ENCODE measurements at places on chromosomes 3 and 15.

- DNase-seq = no peak
Measured at GRCh38 chr15:37221671-37222145, 121.4 kb upstream of the MEIS2 start.

GRCh38 chr3:129383292-129383860 lies 45.1 kb downstream of the EFCAB12 start:
- peak; percentile 30 for DNase-seq

GRCh38 chr3:49012441-49013017 lies 5.3 kb downstream of the WDR6 start:
- DNase-seq = no peak

DNA sequence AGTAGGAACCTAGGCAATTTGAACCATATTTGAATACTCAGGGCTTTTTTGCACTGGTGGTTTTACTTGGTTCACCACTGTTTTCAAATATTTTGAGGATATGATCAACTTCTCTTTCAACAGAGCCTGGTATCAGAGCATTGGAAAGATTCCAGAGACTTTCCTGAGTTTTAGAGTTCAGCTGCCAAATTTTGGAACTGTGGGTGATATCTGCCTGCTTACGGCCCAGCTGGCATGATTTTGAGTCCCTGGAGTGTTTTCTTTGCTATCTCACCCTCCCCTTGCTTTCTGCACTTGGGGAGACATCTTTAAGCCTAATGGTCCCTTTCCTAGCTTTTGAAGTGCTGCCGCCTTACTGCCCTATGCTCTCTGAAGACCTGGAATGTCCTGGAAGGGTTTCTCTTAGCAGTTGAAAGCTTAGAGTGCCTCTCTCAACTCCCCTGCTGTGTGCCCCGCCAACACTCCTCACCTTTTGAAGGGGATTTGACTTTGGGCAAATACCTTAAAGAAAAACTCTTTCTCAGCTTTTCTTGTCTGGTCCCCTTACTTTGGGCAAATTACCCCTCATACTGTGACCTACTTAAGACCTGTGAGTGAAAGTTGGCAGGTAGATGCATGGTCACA lies 539.1 kb downstream of the MFSD1 start:
- no peak for DNase-seq

DNA sequence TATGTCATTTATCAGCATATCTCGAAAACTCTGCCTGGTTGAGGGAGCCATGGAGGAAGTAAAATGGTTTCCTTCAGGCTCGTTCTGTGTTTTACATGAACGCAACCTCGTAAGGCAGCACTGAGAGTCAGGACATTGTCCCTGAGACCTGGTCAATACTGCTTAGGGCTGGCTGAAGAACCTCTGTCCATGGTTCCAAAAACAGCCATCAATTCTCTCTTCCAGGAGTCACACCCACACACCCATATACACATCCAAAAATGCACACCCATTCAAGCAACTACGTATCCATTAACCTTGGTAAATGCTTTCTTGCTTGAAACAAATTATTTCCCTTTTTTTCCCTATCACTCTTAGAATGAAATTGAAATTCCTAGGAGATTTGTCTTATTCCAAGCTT lies 91.0 kb upstream of the CHL1 start:
- no peak for DNase-seq

DNA sequence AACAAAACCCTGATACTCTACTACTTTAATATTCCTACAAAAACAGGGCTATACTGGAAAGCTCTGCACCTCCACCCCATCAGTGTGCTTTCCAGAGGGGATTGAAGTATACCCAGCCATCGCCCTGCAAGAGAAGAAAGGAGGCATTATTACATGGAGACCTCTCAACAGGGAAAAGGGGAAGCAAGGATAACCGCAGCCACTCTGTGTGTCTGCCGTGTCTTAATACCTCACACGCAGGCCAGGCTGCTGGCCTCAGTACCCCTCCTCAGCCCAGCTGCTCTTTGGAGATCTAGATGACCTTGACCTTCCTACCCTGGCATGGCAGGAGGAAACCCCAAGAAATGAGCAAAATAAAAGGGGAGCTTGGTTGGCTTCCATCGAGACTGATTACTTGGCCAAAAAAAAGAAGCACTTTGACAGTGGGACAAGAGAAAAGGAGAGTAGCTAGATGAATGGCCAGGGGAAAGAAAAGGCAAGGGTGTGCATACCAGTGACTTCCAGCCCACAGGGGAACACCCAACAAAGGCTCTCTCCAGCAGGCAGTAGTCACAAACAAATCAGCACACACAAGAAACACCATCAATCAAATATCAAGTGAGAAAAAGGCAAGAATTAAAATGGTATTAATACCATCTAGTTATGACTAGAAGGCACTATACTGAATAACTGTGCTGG lies 129.4 kb downstream of the STT3B start:
- DNase-seq = no peak

- DNase-seq = no peak
Measured at GRCh38 chr15:58770519-58770856, 614 bp upstream of the MINDY2 start.

DNA sequence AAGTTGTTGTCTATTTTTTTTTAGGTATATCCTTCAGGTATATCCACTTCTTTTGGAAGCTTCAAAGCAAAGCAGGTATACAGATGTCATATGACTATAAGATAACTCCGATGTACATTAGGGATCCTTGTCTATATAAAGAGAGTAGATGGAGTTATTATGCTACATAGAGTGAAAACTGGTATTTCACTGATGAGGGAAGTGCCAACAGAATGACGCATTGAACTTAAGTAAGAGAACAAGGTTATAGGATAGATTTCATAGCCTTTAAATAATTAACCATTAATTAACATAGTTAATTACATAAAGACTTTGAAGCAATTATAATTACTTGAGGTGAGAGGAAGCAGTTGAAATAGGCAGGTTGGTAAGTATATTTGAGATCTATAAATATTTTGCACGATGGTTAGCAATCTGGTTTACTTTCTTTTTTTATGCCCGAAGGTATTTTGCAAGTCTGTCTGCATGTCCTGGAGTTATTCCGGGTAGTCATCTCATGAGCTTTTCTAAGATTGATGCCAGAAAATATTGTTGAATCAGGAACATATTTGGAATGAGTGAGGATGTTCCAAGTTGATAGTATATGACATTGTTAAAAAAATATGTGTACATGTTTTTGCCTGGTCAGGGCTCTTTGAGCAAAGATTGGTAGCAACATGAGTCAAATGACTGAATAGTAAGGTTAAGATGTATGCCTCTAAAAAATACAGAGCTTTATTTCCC lies 299.5 kb upstream of the KCNMB2 start:
- no peak for DNase-seq

DNA sequence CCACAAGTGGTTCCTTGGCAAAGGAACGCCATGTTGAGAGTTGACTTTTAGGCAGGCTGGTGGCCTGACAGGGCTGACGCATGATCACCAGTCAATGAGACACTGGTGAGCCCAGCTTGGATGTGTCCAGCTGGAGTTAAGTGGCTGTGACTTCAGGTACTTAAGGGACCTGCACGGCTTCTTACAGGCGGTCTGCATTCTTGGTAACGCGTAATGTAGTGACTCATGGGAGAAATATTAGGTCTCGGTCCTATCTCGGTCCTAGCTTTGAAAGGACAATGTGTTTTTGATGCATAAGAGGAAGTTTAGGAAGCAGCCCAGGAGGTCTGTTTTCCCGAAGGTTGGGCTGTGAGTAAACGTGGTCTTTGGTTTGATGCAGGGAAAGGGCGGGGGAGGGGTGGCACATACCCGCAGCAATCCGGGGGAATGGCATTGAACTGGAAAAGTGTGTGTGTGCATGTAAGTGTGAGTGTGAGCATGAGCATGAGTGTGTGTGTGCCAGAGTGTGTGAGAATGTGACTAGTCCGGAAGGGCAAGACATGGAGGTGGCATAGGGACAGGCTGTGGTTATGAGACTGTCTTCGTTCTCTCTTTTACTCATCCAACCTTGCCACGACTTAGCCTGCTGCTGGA lies 55.3 kb downstream of the FAM43A start:
- DNase-seq = no peak

GRCh38 chr3:16936233-16936632 lies 51.5 kb downstream of the PLCL2 start:
- DNase-seq = no peak

DNA sequence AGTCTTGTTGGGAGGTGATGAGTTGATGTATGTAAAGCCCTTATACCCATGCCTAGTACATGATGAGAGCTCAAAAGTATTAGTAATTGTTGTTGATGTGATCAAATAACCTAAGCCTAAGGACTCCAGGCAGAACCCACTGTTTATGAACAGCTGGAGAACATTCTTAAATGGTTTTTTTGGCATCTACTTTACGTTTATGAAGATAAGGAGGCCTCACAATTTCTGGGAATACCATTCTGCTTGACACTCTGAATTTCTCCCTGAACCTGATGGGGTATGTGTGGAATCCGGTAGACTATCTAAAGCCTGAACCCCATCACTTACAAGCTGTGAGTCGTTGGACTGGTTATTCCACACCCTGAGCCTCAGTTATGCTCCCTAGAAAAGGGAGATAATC lies 244.6 kb upstream of the WNT5A start:
- DNase-seq = no peak

- no peak for DNase-seq
Measured at GRCh38 chr3:127329631-127330285, 41.9 kb upstream of the PRR20G start.

DNA sequence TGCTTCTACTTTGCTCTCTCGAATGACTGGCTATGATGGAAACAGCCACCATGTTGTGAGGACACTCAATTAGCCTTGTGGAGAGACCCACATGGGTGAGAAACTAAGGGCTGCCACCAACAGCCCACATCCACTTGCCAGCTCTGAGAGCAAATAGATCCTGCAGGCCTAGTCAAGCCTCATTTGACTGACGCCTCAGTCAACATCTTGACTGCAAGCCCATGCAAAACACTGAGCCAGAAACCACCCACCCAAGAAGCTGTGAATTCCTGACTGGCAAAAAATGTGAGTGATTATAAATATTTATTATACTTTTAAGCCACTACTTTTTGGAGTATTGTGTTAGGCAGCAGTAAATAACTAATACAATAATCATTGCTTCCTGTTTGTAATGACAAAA lies 58.4 kb downstream of the NOX5 start:
- no peak for DNase-seq

GRCh38 chr3:9812870-9813483 lies 2.9 kb downstream of the TTLL3 start:
- DNase-seq = no peak

- DNase-seq = no peak
Measured at GRCh38 chr3:42092006-42092405, 849 bp downstream of the TRAK1 start.

DNA sequence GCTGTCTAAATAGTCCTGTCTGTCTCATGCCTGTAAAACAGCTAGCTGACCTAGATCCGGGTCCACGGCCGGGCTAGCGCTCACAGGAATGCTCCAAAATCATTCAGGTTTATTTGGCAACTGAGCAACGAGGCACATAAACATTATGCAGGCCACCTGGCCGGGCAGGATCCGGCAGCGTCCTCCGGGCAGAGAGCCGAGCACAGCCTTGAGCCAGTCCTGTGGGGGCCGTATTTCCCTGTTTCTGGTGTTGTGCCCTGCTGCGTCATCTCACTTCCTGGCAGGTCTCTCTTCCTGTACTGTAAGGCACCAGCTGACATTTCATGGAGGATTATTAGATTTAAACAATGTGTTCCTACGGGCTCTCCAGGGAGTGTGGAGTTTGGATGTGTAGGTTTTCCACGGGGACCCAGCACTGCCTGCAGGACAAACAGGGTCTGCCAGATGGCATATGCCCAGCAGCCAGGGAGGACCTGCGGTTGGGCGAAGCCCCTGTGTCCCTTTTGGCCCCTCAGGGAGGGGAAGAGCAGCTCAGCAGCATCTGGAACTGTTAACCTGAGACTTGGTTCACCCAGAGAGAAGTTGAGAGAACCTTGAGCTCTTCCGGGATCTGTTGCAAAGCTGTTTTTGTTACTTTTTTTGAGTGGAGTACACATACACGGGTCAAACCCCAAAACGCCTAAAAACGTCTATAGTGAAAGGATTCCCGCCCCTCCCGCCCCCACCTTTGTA lies 16.6 kb upstream of the LRRK1 start:
- no peak for DNase-seq

GRCh38 chr3:143594206-143594605 lies 254.1 kb downstream of the SLC9A9 start:
- no peak for DNase-seq

- no peak for DNase-seq
Measured at GRCh38 chr3:147713234-147714133, 304.3 kb downstream of the ZIC1 start.

DNA sequence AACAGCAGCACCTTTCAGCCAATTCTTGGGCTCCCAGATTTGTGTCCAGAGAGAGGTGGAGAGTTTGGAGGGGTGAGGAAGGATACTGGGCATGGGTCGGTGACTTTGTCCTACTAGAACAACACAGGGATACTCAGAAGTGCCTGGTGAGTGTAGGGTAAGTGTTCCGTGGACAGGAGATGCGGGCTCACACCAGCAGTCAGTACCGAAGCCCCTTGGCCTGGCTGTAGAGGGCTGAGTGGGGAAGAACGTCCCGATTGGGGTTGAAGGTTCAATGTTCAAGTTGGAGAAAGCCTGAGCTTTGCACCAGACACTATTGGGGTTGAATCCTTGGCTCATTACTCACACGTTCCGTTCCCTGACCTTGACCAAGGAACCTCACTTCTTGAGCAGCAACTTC lies 40.8 kb upstream of the SLC6A11 start:
- no peak for DNase-seq

DNA sequence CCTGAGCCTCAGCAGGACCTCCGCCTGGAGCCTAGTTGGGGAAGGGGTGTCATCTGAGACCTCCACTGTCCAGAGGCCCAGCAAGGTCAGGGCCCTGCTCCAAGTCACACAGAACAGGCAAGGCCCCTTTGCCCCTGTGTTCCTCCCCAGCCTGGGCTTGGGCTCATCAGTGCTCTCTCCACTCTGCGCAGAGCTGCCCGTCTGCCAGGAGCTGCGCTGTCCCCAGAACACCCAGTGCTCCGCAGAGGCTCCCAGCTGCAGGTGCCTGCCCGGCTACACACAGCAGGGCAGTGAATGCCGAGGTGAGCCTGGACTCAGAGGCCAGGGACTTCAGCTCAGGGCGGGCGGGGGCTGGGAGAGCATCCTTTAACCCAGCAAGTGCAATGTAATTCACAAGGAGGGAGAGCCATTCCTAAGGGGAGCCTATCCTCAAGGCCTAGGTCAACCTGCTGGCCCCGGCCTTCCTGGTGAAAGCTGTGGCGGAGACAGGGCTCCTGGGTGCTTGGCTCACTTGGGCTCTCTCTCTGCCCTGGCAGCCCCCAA lies 7.7 kb downstream of the STAB1 start:
- DNase-seq = no peak

DNA sequence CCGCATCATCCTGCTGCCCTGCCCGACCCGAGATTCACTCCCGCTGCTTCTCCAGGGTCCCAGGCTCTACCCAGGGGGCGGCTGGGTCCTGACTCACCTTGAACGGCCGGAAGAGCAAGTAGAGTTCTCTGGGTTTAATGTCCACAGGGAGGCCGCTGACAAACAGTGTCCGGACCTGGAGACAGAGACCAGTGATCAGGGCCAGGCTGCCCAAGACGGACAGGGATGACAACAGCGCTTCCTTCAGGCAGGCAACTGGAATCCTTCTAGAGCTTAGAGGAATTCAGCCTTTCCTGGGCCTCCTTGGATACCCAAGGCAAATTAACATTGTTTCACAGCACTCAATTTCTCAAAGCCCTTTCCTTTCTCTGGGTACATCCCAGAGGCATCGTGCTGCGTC lies 23.9 kb downstream of the RBPMS2 start:
- no peak for DNase-seq

GRCh38 chr3:13624021-13624420 lies 75.1 kb downstream of the FBLN2 start:
- no peak for DNase-seq
